ENCODE measurements at places on chromosomes 4 and X.

DNA sequence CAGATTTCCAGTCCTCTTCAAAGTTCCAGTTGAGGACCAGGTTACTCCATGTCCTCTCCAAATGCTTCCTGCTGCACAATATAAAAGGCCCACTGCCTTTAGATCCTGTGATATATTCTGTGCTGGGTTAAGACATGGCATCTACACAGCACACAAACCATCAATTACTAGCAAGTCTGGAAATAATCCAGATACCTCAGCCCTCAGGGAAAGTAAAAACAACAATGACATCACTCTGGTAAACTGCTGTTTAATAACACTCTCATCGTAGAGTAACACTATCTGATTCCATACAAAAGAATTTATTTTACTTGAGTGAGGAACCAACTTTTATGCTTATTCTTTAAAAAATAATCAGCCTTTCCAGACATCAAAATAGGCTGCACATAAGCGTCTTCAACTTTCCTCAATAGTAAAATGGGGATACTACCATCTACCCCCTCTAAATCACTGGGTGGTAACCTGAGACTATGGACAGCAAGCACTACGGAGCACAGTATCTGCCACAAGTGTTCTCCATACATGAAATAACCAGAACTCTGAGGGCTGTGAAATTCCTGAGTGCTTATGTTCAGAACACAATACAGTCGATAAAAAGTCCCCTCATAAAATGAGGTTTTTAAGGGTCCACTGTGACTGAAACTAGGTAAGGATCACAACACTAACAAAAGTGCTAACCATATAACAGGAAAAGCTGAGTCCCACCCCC lies 53.4 kb downstream of the ABCG2 start:
- DNase-seq = peak; percentile 81

DNA sequence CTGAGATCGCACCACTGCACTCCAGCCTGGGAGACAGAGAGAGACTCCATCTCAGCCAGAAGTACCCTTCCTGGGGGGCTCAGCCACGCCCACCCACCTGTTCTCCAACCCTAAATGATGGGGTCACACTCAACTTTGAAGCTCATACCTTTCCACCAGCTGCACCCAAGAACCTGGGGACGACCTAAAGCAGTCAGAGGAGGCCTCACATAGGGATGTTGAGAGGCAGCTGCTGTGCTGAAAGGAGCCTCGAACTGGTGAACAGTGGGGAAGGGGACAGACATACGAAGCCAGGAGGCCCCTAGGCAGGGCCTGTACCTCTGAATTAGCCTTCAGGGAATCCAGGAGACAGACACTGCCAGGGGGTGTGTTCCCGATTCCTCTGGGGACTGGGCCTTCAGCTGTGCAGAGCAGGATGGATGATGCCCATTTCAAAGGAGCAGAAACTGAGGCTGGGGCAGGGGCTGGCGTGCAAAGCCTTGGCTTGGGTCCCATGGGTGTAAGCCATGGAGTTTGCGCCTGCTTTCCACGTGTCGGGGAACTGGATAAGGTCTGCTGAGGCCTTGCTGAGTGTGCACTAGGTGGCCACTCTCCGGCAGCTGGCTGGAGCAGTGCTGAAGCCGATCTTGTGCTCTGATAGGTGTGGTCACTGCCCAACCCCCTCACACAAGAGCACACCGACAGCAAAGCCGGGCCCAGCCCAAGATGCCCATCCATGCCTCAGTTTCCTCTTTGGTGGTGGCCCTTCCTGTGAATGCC lies 130.8 kb downstream of the CPZ start:
- DNase-seq = no peak

GRCh38 chr4:80257851-80258250 lies 8.6 kb upstream of the FGF5 start:
- DNase-seq = no peak

DNA sequence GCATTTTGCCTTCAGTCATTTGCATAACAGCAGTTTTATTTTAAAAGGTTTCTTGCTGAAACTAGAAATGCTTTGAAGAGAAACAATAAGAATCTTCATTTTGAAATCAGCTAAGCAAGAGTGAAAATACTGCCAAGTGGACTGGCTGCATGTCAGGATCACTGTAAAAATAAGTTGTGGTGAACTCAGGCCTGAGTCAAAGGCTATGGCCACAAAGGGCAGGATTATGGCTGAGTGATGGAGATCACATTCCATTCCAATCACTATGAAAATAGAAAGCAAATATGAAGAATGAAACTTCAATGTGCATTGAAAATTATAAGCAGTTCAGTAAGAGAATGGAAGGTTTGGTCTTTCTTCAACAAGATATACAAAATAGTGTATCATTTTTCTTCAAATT lies 224.5 kb downstream of the PCDH18 start:
- peak; percentile 39 for DNase-seq

DNA sequence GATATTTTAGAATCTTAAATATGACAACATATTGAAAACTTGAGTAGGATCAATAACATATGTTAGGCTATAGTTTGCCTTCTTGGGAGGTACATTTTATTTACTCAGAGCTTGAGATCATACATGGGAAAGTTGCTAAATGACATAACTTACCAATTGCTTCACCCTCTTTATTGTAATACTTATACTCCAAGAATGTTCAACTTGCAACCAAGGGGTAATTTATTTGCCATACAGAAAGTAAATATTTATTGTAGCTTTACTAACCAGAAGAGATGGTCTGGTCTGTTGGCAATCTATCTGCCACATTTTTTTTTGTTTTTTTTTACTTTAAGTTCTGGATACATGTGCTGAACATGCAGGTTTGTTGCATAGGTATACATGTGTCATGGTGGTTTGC lies 426.6 kb downstream of the ARHGAP24 start:
- DNase-seq = no peak

DNA sequence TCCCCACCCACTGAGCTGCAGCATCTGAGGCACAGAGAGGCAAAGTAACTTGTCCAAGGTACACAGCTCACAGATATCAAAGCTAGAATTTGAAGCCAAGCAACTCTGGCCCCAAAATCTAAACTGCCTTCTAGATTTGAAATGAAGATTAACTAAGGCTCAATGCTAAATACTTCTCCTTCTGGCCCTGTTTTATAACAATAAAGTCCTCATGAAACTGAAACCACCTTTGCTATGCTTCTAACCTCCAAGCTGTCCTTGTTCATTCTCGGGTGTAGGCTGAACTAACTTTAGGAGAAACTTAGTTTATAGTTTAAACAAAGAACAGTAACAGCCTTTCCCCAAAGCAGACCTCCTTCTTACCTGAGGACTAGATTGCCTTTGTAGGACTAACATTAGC lies 93.6 kb downstream of the DCTD start:
- no peak for DNase-seq

- DNase-seq = no peak
Observed at GRCh38 chr4:183320211-183321059, at the start of gene CLDN22. Gene CLDN22, minus strand, starts transcription at chr4:183320276. Its CDS starts 58 bp downstream, at chr4:183320218.

- DNase-seq = no peak
Observed at GRCh38 chr4:61665649-61666048, 465.5 kb downstream of the ADGRL3 start.

GRCh38 chrX:120534413-120535205 lies 26.2 kb downstream of the CUL4B start:
- DNase-seq = no peak

GRCh38 chrX:101682723-101683122 lies 23.1 kb upstream of the ARMCX2 start:
- no peak for DNase-seq

DNA sequence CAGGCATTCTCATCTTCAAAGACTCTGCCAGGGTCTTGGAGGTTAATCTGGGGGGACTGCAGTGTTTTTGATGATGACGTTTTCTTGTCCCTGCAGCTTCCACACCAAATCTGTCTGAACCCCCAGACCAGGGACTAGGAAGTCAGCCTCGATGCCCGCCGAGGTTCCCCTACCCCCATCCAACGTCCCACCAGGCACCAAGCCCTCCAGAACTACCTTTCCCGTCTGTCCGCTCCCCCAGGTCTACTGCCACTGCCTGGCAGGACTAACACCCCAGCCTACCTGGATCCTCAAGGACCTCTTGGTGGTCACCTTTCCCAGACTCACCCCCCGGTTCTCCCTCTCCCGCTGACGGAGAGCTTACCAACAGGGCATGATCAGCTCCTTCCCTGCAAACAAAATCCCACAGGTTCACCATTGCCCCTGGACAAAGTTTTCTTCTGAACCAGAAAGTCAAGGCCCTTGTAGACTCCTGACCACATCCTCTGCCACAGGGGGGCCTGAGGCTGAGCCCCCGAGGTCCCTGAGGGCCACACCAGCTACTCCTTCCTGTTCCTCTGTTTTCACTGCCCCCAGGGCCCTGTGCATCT lies 40.9 kb downstream of the HMX1 start:
- DNase-seq = no peak

GRCh38 chr4:139783741-139784484 lies 118.3 kb downstream of the MGST2 start:
- no peak for DNase-seq

DNA sequence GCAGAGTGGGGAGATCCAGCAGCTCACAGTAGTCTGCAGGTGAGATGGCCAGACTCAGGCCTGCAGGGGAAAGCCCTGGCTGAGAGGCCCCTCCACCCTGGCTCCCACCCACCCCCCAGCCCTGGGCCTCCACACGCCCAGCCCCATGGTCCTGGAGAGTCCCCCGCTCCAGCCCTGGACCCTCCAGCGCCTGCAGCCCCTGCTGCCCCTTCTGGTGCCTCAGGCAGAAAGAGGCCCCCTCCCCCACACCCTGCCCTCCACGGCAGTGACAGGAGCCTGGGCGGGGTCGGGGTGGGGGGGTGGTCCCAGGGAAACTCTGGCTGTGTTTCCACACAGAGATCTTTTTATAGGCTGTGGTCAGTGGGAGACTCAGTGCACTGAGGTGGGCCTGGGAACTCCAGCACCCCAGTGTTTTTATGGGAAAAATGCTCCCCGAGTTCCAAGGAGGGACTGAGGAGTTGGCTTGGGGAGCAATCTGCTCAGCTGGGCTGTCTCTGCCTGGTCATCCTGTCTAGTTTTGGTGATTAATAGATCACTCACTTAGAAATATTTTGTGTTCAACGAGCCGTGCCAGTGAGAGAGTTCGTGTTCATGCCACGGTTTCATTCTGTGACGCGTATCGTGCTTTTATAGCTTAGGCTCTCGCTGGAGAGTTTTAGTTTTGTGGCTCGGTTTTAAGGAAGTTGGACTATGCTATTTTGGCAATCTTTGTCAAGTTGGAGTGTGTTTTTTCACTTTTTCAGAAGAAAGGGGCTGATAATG lies 53.1 kb upstream of the HGFAC start:
- peak; percentile 57 for DNase-seq

GRCh38 chr4:126957987-126958386 lies 674.8 kb upstream of the INTU start:
- no peak for DNase-seq

DNA sequence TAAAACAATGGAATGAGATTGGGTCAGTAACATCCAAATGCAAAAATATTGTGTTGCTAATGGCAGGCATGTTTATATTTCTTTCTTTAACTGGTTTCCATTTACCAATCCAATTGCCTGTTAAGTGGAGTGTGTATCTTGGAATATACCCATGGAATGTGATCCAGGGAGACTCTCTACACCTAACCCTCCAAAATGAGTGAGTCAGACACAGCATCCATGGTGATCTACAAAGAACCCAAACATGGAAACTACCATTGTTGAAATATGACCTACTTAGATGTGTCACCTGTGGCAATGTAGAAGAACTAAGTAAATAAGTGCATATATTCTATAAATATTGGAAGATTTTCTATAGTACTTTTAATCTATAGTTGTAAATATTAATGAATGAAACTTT lies 110.3 kb downstream of the AREG start:
- no peak for DNase-seq

DNA sequence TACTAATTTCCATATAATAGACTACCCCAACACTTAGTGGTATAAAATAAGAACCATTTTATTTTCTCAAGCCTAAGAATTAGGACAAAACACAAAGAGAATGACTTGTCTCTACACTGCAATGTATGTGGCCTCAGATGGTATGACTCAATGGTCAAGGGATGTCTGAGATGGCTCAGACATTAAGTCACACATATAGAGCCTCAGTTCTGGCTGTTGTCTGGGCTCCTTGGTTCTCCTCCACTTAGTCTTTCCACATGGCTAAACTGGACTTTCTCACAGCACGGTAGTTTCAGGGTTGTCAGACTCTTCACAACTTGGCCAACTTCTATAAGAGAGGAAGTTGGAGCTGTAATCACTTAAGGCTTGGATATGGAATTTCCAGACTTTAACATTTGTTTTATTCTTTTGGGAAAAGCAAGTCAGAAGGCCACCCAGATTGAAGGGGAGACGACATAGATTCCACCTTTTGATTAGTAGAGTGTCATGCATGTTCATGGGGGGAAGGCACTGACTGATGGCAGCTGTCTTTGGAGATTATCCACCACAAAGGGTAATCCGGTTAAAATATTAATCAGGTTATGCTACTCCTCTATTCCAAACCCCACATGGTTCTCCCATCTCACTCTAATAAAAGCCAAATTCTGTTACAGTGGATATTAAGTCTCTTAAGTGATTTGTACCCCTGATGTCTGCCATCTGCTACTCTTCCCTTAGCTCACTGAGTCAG lies 9.4 kb downstream of the IL15 start:
- DNase-seq = peak; percentile 22

DNA sequence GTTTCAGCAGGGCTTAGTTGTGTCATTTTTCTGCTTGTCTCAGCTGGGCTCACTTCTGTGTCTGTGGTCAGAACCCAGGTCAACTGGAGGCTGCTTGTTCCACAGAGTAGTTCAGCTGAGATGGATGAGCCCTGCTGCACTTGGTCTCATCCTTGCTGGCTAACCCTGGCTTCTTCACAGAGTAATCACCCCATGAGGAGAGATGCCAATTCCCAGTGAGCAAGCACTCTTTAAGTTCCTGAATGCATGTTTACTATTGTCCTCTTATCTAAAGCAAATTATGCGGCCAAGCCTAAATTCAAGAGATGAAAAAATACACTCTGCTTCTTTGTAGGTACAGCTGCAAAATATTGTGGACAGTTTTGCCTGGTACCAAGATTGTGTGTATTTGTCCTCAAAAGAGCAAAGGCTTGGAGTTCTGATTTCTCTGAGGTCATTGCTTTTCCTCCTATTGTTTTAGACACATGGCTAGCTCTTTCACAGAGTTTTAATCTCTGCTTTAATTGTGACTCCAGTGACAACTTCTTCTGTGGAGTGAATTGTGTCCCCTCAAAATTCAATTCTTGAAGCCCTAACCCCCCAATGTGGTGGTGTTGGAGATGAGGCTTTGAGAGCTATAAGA lies 236.6 kb upstream of the ANKRD50 start:
- DNase-seq = peak; percentile 80

- no peak for DNase-seq
Observed at GRCh38 chr4:8433136-8433535, 7.4 kb downstream of the ACOX3 start.

DNA sequence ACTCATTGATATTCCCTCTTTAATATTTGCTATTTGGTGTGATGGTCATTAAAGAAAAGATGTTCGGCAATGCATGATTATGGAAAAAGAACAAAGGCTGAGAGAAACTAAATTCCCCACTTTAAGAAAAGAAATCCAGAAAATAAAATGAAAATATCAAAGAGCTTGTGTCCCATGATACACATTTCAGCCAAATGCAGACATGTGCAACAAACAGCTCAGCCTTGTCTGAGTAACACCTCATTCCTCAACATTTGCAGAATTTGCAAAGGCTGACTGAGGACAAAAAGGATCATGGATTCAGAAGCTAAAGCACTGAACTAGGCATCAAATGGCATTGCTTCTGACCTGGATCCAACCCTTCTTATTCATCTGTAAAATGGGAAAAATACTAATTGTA lies 281.0 kb downstream of the RAB28 start:
- DNase-seq = no peak
